ENCODE measurements at places on chromosomes 4 and X. TPM values are rescaled to one million over a fixed set of nuclear protein-coding genes. Genes with fewer than 3 reads are reported as not detected.

DNA sequence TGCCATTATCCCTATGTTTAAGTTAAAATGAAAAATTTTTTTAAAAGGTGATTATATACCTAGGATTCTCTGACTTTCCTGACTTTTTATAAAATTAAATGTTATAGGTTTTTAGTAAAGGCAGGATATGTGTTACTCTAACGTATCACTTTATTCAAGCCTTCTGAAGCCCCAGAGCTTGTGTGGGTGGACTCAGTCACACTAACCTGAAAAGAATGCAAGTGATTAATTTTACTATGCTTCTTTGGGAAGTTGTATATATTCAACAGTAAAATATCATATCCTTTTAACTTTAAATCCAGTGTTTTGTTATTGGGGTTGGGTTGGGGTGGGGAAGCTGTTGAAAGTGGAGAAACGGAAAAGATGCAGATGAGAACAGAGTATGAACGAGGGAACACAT lies 22.8 kb downstream of the PDLIM3 start:
- DNase-seq = no peak

SHROOM3 gene
- total RNA-seq = 62.1 TPM

DNA sequence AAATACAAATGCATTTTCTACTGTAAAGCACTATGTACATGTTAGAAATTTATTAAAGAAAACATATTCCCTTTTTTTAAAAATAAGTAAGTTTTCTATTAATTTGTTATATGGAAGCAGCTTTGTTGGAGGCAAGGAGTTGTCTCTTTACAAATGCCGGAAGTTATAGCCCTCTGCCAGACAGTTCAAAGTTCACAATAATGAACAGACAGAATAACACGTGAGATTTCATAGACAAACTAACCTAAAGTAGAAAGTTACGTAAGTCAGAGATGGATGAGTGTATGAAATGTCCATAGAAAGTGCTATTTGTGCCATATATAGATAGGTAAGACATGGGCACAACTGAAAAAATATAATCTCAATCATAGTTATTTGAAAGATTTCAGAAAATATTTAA lies 43.9 kb upstream of the NEIL3 start:
- peak; percentile 8 for DNase-seq

DNA sequence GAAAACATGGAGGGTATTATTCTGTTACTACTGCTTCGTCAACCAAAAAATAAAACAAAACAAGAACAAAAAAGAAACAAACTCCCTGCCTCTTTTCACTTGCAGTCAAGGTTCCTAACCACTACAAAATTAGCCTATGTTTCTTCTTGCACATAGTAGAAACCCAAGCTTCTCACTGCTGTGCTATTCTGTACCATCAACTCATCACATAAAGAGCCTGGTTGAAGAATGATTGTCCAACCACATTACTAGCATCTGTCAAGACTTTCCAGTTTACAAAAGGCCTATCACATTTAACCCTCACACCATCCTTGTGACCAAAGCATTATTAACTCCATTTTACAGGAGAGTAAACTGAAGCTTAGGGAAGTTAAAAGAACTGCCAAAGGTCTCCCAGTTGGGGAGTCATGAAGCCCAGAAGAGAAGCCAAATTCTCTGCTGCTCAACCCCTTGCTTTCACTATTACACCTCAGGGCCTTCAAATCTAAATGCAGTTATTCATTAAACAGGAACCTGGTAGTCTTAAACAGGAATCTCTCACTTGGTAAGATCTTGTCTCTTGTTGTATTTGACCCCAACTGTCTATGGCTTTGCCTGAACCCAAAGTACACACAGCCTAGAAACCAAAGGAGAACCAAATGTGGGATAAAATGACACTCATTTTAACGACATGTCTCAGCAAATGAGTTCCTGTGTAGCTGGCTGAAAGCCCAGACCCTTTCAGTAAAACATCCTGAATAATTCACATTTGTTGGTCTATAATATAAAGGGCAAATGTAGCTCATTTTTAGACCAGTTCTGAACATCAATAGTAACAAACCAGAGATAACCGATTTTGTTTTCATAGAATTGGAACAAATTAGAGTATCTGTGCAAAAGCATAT lies 8.6 kb downstream of the F9 start:
- DNase-seq = no peak

DNA sequence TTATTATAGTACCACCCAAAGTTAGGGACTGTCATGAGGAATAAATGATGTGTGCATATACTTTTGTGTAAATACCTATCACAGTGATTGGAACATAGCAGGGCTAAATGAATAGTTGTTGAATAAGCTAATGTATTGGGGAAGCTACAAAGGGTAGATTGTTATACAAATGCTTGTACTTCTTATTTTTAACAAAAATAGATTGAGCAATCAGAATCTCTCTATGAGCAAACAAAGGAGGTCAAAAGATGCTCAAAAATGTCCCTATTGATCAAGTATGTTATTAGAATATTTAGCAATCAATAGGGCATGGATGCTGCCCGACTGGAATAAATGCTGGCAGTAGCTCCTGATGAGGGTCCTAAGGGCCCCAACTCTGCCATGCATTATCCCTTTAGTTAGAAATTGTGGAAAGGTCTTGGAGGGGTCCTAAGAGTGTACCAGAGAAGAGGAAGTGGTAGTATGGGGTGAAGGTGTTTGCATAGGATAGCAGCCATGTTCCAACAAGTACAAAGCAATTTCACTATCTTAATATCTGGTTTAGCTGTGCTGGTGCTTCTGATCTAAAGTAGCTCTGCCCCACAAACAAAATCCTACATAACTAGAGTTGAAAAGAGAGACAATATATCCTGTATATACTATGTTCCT lies 33.1 kb upstream of the TAPT1 start:
- DNase-seq = no peak

GRCh38 chrX:105114554-105115130 lies 105.9 kb downstream of the TEX13A start:
- DNase-seq = no peak

GRCh38 chrX:55767100-55767499 lies 49.6 kb downstream of the RRAGB start:
- DNase-seq = no peak

UGT2B15 gene
- total RNA-seq = 0.28 TPM

MMRN1 gene
- not detected for total RNA-seq

- no peak for DNase-seq
Observed at GRCh38 chr4:88135356-88135663, 23.1 kb downstream of the ABCG2 start.

GRCh38 chr4:155353923-155354540 lies 22.7 kb downstream of the MAP9 start:
- DNase-seq = peak; percentile 84

DNA sequence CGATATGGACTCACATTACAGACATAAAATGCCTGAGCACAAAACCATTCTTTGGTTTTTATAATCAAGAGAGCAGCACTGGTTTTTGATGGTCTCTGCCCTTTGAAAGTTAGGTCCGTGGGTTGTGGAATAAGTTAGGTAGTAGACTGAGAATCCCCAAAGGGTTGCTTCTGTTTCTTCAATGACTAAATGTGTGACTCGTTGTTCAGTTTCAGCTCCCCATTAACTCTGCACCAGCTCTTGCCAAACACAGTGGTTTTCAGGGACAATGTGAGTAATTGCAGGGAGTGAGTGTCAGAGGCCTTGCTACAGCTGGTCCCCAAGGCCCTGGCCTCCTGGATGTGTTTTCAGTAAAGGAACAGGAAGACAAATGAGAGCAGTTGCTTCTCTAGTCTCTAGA lies 24.8 kb downstream of the SMIM20 start:
- no peak for DNase-seq

RHOH gene
- total RNA-seq = not detected

TLR2 gene
- not detected for total RNA-seq

- DNase-seq = no peak
Observed at GRCh38 chr4:95998311-95998710, 158.4 kb downstream of the PDHA2 start.

DNA sequence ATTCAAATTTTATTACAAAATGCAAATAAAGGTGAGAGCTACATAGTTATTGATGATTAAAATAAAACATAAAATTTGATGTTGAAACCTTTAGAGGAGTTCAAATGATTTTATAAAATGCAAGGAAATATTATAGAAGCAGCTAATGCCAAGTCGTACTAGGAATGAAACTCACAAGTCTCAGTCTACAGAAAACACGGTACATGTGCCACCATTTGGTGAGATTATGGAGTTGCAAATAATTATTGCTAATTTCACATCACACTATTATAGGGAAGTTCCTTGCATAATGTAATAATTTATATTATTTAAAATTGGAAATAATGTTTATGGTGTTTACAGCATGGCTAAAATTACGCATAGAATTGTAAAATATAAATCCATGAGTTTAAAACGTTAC lies 1601.7 kb upstream of the TENM3 start:
- DNase-seq = peak; percentile 12

DNA sequence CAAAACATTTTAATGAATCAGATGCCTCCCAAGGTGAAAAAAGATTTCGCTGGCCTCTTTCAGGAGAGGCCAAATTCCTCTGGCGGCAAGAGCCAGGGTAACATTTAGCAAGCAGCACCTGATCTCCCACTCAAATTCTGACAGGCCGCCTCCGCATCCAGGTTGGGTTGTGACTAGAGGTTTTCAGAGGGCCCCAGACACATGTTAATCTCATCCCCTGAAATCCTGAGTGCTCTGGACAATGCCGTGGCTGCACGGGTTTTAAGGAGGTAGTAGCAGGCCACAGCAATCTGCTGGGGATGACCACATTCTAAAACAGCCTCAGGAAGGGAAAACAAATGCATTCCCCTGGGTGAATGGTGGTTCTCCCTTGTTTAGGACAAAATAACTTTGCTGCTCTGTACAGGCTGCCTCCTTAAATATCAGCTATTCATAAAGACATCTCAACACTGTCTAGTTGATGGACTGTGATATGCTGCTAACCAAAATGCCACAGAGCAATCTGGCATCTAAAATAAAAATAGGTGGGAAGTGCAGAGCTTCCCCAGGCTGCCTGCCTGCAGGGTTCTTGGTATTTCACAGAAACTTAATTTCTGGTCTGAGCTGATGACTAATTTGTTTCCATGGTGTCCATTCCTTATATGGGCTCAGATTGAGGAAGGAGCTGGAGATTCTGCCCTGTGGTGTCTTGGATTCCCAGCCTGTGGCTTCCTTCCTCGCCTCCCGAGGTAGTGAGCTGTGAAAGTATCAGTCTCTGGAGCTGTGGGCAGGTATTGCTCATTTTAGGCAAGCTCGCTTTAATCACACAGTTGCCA lies 202.0 kb downstream of the DCLK2 start:
- DNase-seq = no peak

CT45A10 gene
- total RNA-seq = not detected

CT83 gene
- not detected for total RNA-seq

GRCh38 chrX:23661671-23662070 lies 5.6 kb upstream of the PRDX4 start:
- DNase-seq = no peak

DNA sequence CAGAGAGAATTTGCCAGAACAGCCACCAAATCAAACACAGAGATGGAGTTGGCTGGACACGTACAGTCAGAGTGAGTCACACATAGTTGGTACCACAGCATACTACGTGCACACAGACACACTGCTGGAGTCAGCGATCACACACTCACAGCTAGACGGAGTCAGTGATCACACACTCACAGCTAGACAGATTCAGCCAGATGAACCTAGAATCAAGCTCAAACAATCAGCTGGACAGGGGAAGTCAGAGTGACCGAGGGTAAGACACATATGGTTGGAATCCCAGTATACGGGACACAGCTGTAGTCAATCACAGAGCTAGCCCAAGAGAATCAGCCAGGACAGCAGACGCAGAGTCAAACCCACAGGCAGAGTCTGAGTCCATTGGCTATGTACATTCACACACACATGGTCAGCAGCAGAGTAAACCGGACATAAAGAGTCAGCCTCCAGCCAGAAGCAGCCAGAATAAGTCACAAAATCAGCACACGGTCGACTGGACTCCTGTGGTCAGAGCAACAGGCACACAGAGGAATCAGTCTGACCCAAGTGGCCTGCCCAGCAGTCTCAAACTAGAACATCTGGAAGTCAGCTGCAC lies 4.6 kb downstream of the SLC38A5 start:
- no peak for DNase-seq

ERAS gene
- total RNA-seq = not detected
